ENCODE measurements at places on chromosomes 16 and 17.

- peak; percentile 78 for DNase-seq
Measured at GRCh38 chr17:16419074-16419928, 3.9 kb downstream of the TRPV2 start.

DNA sequence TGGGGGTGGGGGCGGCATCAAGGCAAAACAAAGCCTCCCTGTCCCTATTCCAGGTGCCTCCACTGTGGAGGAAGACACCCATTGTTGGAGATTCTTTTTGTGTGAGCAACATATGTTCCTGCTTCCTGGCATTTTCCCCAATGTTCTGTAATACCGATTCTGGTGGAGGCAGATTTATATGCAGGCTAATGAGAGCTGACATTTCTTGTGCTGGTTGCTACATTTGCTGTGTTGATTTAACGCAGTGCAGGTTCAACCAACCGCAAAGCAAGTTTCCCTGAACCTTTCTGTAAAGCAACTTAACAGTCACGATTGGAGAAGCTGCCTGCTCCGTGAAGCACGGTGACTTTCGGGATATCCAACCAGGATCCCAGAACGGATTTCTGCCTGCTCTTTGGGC is 260.5 kb downstream of the CBLN1 start:
- peak; percentile 40 for DNase-seq

GRCh38 chr16:51532551-51532950 is 381.5 kb upstream of the SALL1 start:
- DNase-seq = no peak

GRCh38 chr16:54805648-54806047 is 125.0 kb upstream of the IRX5 start:
- DNase-seq = no peak

DNA sequence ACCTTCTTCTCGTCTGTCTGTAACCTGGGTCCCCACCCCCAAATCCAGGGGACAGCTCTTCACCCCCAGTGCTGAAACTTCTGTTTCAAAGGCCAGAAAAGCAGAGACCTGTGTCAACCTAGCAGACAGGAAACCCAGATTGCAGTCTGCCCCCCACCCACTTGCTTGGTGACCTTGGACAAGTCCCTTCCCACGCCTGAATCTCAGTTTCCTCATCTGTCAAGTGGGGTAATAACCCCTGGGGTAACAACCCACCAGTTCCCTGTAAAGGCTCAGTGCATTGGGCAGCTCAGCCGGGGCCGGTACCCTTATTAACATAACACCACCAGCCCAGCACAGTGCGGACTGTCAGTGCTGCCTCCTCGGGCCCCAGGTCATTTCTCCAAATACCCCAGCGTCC is 1.3 kb downstream of the STX1B start:
- peak; percentile 15 for DNase-seq

DNA sequence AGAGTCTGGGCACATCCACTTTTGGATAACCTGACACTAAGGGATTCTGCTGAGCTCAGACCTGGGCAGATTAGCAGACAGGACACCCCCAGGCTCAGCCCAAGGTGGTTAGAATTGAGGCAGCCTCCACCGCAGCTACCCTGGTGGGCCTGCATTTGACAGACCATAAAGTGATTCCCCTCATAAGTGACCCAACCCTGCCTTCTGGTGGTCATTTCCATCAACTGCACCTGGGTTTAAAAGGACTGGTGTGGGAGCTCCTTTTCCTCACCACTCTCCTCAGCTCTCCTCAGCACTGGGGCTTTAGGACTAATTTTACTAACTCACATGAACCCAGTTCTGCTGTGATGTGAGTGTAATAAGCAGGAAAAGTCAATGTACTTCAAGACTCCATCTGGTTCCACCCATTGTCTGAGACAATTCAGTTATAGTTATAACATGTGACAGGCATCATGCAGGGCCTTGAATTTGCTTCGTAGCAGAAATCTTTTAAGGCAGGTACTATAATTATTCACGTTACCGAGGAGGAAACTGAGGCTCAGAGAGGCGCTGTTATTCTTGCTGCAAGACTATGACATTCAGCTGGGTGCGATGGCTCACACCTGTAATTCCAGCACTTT is 42.5 kb downstream of the MYH3 start:
- DNase-seq = peak; percentile 69

- DNase-seq = no peak
Measured at GRCh38 chr16:6918646-6919045, 414.0 kb upstream of the RBFOX1 start.

GRCh38 chr16:11619327-11619851 is 32.7 kb upstream of the LITAF start:
- DNase-seq = no peak

GRCh38 chr17:32486701-32487472 is at the start of gene CDK5R1:
CDK5R1 (plus strand) TSS chr17:32486993; CDS start chr17:32487621, 628 bp downstream.
- peak; percentile 87 for DNase-seq

DNA sequence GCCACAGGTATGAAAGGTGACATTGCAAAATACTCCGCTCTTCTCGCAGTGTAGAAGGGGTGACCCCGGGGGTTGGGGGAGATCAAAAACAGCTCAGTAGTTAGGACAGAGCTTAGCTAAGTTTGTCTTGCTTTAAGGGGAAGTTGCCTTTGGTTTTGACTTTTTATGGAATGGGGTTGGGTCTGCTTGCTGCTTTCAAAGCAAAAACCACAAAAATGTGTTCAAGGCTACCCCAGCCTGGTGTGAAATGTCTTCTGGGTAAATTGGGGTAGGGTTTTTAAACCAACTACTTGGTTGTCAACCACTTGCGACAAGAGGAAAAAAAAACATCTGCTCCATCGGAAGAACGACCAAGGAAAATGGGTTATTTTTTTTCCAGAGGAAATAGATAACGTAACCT is 6.2 kb downstream of the FUS start:
- DNase-seq = no peak

DNA sequence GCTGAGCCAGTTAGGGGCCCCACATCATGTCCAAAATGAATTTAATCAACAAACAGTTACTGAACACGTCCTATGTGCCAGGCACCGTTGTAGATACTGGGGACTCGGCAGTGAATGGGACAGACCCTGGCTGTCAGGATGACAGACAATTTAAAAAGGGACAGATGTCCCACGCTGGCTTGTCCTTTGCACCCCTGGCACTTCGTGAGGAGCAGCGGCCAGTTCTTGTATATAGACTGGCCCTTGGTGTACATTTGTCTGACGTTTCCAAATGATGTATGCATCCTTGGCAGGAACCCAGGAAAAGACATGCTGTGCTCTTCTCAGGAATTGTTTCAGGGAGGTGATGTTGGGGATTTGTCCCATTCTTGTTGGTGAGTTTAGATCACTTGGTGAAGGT is 21.1 kb downstream of the IL4R start:
- DNase-seq = no peak

DNA sequence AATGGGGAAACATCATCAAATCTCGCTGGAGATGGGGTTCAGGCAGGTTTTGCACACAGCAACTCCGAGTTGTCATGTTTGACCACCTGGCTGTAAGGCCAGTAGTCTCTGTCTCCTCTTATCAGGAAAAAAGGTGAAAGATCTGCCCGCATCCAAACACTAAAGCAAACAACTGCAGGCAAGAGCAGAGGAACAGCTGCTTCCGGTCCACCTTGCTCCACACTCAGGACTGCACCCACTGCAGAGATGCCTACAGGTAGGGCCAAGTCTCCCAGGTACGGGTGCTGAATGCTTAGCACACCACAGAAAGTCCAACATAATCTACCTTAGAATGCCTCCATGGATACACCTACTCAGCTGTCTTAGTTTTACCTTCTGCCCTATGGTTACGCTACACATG is 7.3 kb downstream of the TEX2 start:
- no peak for DNase-seq

DNA sequence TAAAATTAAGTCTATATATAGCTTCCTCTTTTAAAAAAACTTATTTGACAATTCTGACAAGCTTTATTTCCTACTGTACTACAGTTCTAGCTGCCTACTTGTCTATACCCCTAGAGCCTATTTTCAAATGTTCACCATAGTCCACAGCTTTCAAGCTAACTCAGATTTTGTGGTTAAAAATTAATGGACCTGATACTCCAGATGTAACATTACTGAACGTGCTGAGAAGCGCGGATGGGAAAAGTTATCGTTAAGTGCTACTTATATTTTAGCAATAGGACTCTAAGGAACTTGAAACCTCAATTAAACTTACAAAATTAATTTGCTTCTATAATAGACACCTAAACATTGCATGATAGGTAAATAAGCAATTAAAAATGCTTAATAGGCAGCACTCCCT is 31.2 kb downstream of the GNA13 start:
- no peak for DNase-seq

GRCh38 chr16:10964891-10965326 is 20.5 kb downstream of the CLEC16A start:
- no peak for DNase-seq

GRCh38 chr16:785563-786535 is 2.3 kb downstream of the RPUSD1 start:
- DNase-seq = peak; percentile 86

DNA sequence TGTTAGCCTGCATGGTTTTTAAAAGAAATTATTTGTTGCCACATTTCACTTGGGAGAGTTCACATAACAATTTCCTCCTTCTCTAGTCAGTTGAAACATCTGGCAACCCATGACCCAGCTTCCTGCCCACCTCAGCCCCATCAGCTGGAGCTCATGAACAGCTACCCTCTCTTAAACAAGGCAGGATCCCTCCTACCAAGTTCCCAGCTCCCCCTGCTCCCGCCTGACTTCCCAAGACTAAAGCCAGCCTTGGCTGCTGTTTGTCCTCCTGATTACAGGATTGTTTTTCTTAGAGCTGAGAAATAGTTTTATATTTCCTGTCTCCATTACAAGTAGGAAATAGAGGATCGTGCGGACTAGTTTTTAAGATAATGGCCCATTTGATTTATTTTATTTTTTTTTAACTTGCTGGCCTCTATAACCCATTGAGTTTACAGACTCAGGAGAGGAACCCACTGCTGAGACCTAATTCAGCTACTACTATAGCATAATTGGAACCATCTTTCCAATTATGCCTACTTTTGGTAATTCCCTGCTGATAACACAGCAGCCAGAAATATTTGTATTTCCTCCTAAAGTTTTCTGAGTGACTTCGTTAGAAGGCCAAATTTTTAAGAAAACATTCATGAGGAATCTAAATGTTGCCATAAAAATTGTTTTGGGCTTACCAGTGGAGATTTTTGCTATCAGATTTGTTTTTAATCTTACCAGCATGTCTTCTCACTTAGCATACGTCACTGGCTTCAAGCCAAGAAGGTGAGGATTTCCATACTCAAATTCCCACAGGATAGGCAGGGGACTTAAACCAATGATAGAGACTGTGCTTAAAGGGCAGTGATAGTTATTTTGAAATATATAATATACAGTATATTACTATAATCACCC is 90.0 kb downstream of the ELAC2 start:
- no peak for DNase-seq

DNA sequence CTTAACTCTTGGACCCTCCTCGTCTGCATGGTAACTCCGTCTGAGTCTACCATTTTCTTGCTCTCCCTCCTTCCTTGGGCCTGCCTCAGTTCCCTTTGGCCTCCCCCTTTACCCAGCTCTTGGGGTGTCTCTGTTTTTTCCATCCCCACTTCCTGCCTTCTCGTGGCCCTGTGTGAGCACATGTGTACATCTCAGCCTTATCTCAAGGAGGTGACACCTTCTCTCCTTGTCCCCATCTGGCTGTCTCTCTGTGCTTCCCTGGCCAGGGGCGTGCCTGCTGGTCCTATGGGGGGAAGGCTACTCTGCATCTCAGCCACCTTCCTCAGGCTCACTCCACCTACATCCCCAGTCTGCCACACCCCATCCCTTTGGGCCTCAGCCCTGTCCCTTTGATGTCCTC is 6.6 kb downstream of the CTF1 start:
- no peak for DNase-seq
